ENCODE measurements at places on chromosomes 6 and 20.

DNA sequence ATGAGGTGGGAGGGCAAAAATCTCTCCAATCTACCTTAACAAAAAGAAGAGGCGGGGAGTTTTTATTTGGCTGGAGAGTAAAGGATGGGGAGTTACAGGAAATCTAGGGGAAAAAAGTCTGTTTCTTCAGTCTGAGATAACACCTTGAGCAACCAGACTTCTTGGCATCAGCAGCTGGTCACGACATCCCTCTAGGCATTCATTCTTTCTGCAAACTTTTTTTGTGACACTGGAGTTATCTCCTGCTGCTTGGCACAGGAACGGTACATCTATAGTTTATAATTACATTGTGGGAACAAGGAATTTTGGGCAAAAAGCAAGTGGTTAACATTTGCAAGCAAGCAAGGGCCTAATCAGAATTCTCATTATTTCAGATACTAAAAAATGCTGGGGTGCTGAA, 50.6 kb upstream of the IFNGR1 start:
- no peak for DNase-seq

GRCh38 chr6:1053586-1053985, 258.3 kb upstream of the FOXQ1 start:
- DNase-seq = no peak

DNA sequence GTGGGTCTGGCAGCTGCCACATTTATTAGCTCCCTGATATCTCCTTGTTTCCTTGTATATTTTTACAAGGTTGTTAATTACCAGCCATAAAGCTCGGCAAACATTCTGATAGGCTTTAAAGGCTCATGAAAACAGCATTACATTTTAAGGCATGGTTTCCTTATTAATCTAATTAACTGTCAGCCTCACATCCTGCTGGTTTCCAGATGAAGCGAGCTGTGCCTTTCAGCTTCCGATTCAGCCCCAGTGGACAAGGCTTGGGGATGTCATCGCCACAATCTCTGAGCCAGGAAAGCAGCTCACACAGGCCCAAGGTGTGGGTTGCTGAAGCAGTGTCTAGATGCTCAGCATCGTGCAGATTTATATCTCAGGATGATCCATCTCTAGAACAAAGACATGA, 66.0 kb upstream of the RALY start:
- no peak for DNase-seq

GRCh38 chr6:67369679-67370078, 1265.4 kb upstream of the ADGRB3 start:
- DNase-seq = no peak

GRCh38 chr6:167799033-167799821, 27.5 kb upstream of the AFDN start:
- DNase-seq = no peak

DNA sequence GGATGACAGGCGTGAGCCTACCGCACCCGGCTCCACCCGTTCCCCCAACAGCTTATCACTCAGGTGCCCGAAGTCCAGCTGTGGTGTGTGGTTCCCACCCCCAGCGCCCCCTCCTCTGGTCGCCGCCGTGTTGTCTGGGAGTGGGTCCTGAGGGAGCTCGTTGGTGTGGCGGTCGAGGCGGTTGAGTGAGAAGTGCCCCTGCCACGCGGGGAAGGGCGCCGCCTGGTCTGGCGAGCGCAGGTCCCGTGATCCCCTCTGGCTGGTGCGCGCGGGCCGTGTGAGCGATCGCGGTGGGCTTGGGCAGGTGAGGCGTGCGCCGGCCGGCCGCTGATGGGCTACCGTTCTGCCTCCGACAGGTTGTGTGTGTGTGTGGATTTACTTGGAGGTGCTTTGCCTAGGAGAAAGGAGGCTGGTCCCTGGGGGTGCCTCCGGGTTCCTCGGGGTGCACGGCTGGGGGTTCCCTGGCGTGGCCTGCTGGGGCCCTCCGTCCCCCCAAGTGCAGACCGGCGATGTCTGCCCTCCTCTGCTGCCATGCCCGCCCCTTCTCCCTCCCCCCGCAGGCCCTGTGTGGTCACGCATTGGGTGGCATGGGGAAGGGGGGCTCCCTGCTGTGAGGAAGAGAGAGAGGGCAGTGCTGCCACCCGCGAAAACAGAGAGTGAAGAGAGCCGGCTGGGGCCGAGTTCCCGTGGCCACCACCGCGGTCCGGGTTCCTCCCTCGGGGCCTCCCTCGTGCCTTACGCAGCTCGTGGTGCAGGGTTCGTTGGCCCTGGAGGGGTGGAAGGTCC, 336.0 kb upstream of the DEFB115 start:
- DNase-seq = no peak

DNA sequence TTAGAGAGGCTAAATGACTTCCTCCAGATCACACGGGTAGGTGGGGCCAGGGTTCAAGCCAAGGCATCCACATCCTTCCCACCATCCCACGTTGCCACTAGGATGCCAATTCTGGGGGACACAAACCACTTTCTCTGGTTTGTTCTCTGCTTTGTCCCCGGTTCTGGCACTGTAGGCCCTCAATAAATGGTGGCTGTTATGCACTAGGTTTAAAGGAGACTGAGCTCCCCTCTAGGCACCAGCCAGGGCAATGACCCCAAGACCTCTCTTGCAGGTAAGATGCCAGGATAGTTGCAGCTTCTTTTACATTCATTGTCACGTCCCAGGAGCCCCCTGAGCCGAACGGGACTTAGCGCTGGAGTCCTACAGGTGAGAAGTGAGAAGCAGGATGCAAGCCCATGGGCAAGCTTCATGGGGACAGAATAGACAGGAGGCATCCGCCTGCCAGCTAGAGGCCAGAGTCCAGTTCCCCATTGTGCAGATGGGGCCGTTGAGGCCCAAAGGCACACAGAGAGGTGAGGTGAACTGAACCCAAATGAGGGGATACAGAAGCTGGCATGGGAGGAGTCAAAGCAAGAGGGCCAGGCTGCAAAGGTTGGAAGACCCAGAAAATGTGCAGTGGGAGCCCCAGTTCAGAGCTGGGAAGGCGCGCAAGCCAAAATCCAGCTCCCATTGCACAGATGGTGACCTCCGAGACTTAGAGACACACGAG, 677 bp downstream of the PXMP4 start:
- no peak for DNase-seq

GRCh38 chr6:136751522-136751956, 40.7 kb downstream of the MAP3K5 start:
- DNase-seq = no peak

DNA sequence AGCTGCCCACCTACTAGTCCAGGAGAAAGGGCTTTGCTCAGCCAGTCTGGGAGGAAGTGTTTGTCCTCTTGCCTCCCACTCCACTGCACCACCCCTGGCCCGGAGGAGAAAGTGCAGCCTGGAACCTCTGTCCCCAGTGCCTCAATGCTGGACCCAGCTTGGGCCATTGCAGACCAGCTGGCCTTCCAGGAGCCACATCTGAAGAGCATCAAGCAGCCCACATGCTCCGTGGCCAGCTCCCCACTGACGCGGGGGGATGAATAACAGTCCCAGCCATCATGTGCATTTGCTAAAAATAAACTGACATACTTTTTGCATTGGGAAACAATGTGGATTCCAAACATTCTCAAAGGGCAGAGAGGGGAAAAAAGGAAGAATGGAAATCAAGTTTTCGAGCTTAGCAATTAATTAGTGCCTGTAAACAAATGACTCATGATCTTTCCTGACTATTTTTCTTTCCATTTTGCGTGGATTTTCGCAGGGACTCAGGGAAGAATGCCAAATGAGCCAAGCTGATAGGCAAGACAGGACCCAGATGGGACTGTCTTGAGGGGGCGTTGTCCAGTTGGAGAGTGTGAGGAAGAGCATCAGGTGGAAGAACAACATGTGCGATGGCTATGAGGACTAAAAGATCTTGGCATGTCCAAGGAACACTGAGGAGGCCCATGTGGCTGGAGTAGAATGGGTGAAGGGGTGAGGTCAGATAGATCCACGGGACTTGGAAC, 34.1 kb downstream of the CEBPB start:
- DNase-seq = no peak

DNA sequence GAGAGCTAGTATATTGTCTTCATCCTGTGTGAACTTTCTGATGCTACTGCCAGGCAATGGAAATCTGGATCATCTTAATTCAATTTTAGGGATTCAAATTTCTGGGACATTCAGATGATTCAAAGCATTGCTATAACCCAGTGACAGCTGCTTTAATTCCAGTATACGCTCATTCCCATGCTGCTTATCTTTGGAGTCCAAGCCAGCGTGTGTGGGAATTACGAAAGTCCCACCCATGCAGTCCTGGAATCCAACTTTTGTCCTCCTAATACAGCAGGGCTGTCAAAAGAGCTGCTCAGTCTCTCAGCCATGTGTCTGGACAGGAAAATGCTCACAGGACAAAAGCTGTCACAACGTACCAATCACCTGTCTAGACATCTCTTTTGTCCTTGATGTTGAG, 219.8 kb downstream of the LAMA2 start:
- no peak for DNase-seq
